Omental fat pad (tissue), 4 donors: ENCODE measurements at places on chromosomes 7 and 10.

- no peak for DNase-seq
Observed at GRCh38 chr7:105675934-105676371, 94.7 kb upstream of the EFCAB10 start.

DNA sequence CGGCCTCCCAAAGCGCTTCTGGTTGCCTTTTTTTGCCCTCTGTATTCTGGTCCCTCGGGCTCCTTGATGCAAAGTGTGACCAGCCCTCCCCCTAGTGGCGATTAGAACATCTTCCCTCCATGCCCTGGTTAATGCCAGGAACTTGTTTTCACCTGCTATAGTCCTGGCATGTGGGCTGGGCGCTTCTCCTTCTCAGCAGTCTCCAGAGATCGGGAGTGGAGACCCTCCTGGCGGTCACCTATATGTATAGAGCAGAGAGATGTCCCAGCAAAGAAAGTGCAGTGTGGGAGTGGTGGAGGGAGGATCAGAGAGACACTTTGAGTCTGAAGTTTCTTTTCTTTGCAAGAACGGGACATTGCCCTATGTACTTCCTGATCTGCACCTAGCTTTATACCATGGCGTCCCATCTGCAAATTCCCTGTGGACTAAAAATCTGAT is 264.1 kb downstream of the OTUD1 start:
- no peak for DNase-seq

DNA sequence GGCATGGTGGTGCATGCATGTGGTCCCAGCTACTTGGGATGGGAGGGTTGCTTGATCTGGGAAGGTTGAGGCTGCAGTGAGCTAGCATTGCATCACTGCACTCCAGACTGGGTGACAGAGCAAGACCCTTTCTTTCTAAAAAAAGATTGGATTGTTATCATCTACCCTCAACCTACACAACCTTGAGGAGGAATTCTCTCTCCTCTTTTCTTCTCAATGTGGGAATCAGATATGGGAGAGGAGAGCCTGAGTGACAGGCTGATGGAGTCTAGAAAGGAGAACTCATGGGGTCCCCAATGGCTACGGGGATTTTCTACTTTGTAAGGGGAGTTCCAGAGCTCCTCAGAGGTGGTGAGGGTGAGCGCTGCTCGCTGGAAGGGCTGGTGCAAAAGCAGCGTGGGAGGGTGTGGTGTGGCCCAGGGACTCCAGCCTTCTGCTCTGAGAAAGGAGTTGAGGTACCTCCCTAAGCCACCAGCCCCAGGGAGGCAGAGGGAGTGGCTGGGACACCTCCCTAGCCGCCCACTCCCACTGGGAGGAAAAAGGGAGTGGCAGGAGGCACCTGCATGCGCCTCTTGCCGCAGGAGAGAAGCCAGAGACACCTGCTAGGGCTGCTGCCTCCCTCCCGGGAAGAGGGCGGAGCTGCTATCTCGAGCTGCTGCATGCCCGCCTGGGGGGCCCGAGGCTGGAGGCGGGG is 48.4 kb downstream of the GATA3 start:
- no peak for DNase-seq

DNA sequence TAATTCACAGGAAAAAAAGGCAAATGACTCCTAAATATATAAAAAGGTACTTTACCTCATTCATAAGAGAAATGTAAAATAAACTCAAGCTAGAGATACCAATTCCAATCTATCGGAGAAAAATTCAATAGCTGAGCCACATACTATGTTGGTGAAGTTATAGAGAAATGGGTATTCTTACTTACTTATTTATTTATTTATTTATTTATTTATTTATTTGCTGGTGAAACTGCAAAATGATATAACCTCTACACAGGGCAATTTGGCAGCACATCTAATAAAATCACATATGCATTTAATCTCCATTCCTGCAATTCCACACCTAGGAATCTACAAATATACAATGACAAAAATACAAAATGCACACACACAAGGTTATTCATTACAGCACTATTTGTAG is 117.5 kb upstream of the TMEM168 start:
- no peak for DNase-seq

DNA sequence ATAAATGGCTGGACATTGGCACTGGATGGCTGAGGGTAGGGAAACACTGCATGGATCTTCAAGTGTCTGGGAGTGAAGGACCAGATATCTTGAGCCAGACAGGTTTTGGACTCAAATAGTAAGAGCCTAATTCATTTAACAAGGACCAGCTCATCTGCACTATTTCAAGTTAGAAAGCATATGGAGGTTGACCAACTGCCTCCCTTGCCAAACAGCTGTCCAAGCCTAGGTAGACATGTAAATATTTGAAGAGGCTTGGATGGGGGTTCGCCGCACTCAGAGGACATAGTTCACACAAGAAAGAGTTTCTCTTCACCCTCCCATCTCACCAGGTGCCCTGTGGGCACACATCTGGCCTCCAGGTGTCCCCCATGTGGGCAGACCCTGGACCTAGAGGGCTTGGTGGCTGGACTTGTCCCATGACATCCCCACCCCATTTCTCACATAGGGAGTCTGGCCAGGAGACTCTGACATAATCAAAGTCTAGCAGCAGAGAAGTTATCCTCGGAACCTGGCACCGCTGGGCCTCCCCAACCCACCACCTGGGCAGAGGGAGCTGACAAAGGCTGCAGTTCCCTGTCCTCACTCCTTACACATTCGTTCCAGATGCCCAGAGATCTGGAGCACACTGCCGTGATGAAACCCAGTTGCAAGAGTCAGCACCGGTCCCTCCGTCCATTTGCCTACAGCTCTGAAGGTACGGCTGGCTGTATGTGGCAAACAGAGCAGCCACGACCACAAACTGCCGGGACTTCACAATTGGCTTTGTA is 116.9 kb upstream of the GDF10 start:
- DNase-seq = no peak

DNA sequence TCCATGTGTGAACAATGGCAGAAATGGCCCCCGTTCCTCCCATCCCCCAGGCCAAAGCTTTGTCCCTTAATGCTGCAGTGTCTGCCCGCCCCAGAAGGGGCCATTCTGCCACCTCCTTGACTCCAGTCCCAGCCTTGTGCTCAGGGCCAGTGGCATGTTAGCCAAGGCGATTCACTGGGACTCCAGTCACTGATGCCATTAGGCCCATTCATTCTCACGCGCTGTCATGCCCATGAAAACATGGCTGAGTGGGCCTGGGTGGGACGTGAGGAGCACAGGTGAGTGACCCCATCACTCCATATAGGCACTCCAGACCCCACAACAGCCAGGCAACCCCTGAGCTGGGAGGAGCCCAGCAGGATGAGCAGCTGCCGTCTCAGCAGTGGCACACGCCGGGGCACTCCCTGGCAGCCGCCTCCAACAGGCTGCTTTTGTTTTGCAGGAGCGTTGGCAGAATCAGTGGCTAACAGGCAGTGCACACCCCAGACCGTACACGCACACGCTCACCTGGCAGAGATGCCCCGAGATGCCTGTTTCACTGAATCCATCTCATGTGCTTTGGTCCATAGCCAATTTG is 79.5 kb downstream of the TCERG1L start:
- no peak for DNase-seq

DNA sequence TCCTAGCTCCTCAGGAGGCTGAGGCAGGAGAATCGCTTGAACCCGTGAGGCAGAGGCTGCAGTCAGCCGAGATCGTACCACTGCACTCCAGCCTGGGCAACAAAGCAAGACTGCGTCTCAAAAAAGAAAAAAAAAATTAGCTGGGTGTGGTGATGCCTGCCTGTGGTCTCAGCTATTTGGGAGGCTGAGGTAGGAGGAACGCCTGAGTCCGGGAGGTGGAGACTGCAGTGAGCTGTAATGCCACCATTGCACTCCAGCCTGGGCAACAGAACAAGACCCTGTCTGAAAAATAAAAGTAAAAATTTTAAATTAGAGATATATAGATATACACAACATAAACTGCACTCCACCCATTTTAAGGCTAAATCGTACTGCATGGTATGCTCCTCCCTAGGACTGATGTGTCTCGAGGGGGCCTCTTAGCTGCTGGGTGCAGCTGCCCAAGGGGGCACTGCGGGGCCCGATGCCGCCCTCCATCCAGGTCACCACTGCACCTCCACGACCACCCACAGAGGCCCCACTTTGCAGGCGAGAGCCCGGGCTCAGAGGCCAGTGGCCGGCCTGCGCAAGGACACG is 40.9 kb upstream of the FOXK1 start:
- no peak for DNase-seq

- no peak for DNase-seq
Observed at GRCh38 chr7:153276394-153276793, 516.8 kb downstream of the ACTR3B start.

GRCh38 chr10:50512743-50513416 is 110.9 kb downstream of the SGMS1 start:
- DNase-seq = no peak

- no peak for DNase-seq
Observed at GRCh38 chr7:124843336-124843735, 77.7 kb upstream of the GPR37 start.

DNA sequence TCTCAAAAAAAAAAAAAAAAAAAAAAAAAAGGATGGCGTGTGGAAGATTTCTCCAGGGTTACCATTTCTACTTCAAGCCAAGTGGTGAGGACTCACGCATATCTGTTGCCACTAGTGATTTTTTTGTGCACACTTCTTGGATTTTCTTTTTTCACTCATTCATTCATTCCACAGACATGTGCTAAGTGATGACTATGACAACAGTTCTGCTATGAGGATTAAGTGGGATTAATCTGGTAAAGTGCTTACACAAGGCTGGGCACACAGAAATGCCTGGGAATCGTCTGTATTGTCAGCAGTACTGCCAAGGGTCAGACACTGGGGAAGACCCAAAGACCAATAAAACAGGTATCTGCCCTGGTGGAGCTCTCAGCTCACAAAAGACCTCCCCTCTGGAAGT is 6.3 kb upstream of the OPN1SW start:
- DNase-seq = no peak

GRCh38 chr7:78594156-78594555 is 795.6 kb downstream of the PHTF2 start:
- DNase-seq = no peak

- no peak for DNase-seq
Observed at GRCh38 chr10:96089116-96089515, 41.0 kb upstream of the ZNF518A start.

GRCh38 chr10:3528271-3528670 is 256.7 kb downstream of the KLF6 start:
- no peak for DNase-seq

DNA sequence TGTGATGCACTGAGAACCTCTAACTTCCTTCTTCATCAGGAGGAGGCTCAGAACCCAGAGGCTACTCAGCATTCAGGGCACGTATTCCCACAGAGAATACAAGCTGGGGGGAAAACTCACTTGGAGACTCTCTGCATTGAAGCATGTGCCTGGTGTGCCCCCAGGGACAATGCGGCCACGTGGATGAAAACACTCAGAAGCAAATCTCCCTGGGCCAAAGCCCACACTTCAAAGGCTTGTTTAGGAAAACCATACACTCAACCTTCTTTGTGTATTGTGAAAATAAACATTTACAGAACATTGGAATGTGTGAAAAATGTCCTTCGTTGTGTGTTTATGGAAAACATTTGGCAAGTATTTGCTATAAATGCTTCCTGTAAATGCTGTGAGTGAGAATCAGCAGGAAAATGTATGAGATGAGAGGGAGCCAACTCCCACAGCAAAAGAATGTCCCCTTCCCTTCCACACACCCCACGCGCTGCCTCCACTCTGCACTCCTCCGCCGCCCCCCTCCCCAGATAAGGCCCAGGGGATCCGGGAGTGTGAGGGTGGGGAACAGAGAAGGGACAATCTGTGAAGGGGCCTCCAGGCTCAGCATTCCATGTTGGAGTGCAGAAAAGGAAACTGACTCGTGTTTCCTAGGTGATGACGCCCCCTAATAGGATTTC is 339.5 kb downstream of the ELMO1 start:
- DNase-seq = no peak

GRCh38 chr7:1925973-1926907 is 256.2 kb downstream of the ELFN1 start:
- no peak for DNase-seq

GRCh38 chr7:87599336-87599735 is 1.3 kb downstream of the ABCB1 start:
- DNase-seq = no peak

DNA sequence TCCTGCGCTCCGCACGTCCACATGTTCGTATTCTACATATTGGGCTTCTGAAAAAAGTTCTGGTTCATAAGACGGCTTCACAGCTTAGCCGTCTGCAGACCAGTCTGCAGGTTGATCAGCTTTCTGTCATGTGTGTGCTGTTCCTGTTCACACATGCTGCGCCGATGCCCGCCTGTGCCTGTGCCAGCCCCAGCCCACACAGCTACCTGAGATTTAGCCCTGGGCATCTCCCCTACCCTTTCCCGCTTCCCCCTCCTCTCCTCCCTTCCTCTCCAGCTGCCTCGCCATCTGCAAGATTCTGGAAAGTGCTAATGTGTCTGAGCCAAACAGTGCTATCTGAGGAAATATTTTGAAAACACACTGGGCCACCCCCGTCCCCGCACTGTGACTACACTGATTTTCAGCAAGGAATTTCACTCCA is 7.1 kb downstream of the CHST3 start:
- no peak for DNase-seq

GRCh38 chr7:115707258-115708012 is 323.1 kb downstream of the TFEC start:
- DNase-seq = no peak

DNA sequence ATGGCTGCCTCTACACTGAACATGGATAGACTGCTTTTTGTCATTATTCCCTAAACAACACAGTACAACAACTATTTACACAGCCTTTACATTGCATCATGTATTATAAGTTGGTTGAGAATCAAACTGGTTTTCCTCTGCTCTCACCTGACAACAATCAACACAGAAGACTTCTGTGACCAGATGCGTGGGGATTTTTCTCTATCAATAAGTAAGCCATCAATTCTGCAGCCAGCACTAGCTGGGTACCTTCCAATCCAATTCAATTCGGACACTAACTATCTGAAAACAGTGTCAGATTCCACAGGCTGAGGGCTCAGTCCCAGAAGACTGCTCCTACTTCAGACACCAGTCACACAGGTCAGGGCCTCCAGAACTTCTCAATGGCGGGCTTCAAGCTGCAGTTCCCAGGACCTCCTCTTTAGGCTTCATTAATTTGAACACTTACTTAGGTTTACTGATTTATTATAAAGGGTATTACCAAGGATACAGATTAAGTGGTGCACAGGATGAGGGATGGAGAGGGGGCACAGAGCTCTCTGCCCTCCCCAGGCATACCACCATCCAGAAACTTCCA is 36.4 kb upstream of the ASL start:
- DNase-seq = no peak

- no peak for DNase-seq
Observed at GRCh38 chr10:71065659-71066058, 146.7 kb upstream of the UNC5B start.

GRCh38 chr10:97514344-97514743 is 15.6 kb downstream of the UBTD1 start:
- DNase-seq = no peak

- no peak for DNase-seq
Observed at GRCh38 chr10:88467835-88468485, 115.2 kb downstream of the RNLS start.

- no peak for DNase-seq
Observed at GRCh38 chr7:73985737-73986141, 42.2 kb upstream of the ELN start.

- no peak for DNase-seq
Observed at GRCh38 chr7:157494506-157495176, 157.8 kb downstream of the DNAJB6 start.

GRCh38 chr7:604001-604883 is 84.6 kb upstream of the PDGFA start:
- DNase-seq = no peak
